ENCODE measurements at places on chromosomes 2 and 18.

GRCh38 chr2:33373986-33374385 lies 102.5 kb upstream of the RASGRP3 start:
- H3K4me3 ChIP-seq = no peak overlapping the region
- H3K4me1 ChIP-seq = peaks cover 13% of the 10 kb centered on the region
- H3K36me3 ChIP-seq = no peaks in the 10 kb centered on the region
- H3K27me3 ChIP-seq = no peaks in the 10 kb centered on the region
- peak; percentile 70 for DNase-seq
- H3K27ac ChIP-seq = no peak overlapping the region

DNA sequence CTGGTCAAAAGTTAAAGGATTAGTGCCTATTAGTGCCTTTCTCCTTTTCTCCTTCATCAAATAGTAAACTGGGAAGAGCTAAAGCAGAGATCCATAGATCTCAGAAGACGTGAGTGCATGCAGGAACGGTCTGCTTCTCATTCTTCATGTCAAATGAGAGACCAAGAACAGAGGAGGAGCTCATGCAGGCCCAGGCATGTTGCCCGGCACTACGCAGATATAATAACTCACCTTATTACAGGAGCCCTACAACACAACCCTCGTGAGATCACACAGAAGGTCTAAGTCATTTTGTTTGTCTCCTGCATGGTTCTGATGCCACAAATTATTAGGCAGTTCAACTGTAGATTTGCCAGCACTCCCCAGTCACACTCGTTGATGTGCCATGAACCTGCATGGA lies 71.8 kb downstream of the CMPK2 start:
- DNase-seq = no peak
- H3K4me3 ChIP-seq = no peak overlapping the region
- H3K4me1 ChIP-seq = no peaks in the 10 kb centered on the region
- H3K27ac ChIP-seq = no peak overlapping the region

DNA sequence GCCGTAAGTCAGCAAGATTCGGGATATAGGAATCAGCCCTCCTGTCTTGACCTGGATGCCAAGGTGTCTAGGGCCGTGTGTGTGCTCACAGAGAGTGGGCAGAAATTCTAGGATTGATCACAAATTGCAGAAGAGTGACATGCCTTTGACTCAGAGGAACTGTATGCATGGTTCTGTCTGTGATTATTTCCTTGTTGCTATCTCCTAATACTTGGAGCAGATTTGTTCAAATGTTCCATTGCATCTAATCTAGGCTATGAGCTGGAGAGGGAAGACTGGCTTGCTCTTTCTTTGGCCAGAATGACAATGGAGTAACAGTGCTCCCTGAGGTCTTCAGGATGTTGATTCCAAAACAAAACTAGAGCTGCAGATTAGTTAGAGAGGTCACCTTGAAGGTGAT lies 115.0 kb downstream of the EN1 start:
- H3K4me1 ChIP-seq = peaks cover 4% of the 10 kb centered on the region
- no peak for DNase-seq
- no peak overlapping the region for H3K27ac ChIP-seq
- H3K4me3 ChIP-seq = no peak overlapping the region
- H3K27me3 ChIP-seq = no peaks in the 10 kb centered on the region

- DNase-seq = no peak
- H3K36me3 ChIP-seq = no peaks in the 10 kb centered on the region
- H3K27ac ChIP-seq = no peak overlapping the region
Observed at GRCh38 chr2:1870431-1870830, 126.1 kb upstream of the PXDN start.

DNA sequence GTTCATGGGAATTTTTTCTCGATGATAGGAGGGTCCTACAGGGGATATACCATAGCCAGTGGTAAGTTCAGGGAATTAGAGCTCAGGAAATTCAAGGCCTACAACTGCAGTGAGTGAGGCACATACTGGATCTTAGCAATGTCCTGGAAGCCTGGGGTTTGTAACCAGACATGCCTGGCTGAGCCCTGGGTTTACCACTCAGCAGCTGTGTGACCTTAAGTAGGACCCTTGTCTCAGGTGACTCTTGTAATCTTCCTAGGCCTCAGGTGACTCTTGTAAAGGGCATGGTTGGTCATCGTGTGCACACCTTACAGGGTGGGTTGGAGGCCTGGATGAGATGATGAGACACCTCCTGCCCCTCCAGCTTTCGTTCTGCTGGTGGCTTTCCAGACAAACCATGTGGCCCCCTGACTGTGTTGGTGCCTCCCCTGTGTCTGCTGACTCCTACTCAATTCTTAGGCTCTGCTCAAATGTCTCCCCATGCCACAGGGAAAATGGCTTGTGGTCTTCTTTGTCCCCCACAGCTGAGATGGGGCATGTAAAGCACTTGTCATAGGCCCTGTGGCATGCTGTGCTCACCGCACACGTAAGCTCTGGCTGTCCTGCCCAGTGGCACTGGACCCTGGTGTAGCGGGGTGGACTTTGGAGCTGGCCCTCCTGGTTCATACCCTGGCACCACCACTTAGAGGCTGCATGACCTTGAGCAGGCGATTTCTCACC lies 94.1 kb downstream of the FHOD3 start:
- no peak overlapping the region for H3K27ac ChIP-seq
- no peak overlapping the region for H3K4me3 ChIP-seq

- no peaks in the 10 kb centered on the region for H3K27me3 ChIP-seq
- H3K4me3 ChIP-seq = no peak overlapping the region
- no peak for DNase-seq
- H3K36me3 ChIP-seq = no peaks in the 10 kb centered on the region
- no peaks in the 10 kb centered on the region for H3K4me1 ChIP-seq
Observed at GRCh38 chr2:127589358-127589757, 53.9 kb downstream of the MYO7B start.

Measured in suprapubic skin (tissue), 4 donors.